NCI-H510A treated with DMSO at 0.1 percent for 48 hours (cell line): ENCODE measurements at places on chromosomes 16 and 17.

DNA sequence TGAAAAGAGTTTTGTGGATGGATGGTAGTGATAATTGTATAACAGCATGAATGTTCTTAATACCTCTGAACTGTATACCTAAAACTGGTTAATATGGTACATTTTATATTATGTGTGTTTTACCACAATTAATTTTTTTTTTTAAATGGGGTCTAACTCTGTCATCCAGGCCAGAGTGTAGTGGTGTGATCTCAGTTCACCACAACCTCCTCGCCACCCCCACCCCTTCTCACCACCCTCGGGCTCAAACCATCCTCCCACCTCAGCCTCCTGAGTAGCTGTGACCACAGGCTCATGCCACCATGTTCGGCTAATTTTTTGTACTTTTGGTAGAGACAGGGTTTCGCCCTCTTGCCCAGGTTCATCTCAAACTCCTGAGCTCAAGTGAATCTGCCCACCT is 123.2 kb downstream of the CDRT15L2 start:
- DNase-seq, result no peak

GRCh38 chr17:76384987-76385891 is 830 bp downstream of the SPHK1 start:
- DNase-seq, result no peak

DNA sequence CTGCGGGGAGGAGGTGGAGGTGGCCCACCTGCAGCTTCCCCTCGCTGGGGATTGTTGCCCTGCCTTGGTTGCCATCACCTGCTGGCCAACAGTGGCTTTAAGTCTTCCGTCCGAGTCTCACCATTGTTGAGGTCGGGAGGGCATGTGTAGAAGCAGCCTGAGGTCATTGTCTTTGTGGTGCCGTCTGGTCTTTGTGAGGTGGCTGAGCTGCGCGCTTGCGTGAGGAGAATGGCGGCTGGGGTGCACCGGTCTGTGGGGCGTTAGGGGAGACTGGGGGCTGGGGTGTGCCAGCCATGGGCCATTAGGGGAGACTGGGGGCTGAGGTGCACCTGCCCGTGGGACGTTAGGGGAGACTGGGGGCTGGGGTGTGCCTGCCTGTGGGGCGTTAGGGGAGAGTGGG is 36.2 kb downstream of the ZNF750 start:
- no peak for DNase-seq

GRCh38 chr16:1908184-1908583 is 10.0 kb downstream of the HS3ST6 start:
- DNase-seq, result no peak

DNA sequence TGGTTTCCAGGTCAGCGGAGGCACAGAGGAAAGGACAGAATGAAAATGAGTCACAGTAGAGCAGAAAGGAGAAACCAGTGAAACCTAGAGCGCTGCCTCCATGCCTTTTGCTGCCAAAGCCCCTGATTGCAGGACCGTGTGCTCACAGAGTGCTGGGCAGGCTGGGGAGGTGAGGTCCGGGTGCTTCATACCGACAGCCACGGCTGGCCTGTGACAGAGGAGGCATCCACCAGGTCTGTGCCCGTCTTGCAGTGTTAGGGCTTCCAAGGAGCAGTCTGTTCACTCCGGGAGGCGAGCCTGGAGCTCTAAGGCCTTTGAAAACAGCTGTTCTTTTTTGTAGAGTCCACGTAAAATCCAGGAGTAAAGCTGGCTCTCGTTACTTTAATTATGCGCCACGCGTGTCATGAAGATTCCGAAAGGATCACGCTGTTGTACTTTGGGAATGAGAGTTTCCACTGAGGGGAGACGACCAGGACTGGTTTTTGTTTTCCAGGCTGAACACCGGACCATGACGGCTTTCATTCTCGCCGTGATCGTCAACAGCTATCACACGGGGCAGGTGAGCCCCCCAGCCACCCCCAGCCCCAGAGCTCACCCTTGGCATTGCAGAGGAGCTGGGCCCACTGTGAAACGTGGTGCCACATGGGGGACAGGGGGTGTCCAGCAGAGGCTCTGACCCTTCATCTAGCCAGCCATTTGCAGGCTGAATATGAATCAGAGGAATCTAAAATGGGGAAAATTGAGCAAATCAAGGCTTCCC is 108.5 kb upstream of the CHMP6 start:
- no peak for DNase-seq
